ENCODE measurements at places on chromosomes 4 and X.

DNA sequence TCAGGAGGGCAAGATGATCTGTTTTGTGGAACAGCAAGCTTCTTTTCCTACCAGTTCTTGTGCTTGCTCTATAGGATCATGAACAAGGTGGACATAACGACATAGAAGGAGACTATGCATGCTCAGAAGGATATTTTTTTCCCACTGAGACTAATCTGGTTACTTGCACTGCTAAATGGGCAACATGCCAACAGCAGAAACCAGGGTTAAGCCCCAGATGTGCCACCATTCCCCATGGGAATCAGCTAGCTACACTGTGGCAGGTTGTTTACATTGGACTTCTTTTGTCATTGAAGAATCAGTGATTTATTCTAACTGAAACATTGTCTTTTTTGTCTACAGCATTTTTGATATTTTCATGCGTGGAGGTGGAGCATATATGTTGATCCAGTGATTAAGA, 165.6 kb downstream of the C4orf33 start:
- DNase-seq, result no peak

GRCh38 chrX:41333744-41334362, at the start of gene DDX3X:
TSS of gene DDX3X (plus strand) at chrX:41334162. CDS start at chrX:41334253, 91 bp downstream.
- peak; percentile 67 for DNase-seq

GRCh38 chr4:40559585-40560465, 69.8 kb downstream of the RBM47 start:
- no peak for DNase-seq

DNA sequence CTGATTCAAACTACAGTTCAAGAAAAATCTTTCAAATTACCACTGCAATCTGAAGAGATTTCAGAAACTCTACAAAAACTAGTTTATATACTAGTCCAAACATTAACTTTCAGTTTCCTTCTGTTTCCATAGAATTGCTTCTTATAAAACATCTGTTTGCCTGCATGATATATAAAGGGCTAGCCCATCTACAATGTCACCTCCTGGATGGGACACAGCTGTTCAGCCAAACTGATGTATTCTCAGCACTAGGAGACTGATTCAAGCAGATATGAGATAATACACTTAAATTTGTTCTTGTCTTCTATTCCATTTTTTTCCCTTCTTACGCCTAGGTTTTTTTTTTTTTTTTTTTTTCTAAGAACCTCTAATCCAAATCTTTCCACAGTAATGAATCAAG, 1569.7 kb upstream of the IGFBP7 start:
- no peak for DNase-seq

- DNase-seq, result no peak
Measured at GRCh38 chr4:94680176-94680862, 77.4 kb upstream of the BMPR1B start.

GRCh38 chrX:118370921-118371624, 25.2 kb downstream of the WDR44 start:
- no peak for DNase-seq

DNA sequence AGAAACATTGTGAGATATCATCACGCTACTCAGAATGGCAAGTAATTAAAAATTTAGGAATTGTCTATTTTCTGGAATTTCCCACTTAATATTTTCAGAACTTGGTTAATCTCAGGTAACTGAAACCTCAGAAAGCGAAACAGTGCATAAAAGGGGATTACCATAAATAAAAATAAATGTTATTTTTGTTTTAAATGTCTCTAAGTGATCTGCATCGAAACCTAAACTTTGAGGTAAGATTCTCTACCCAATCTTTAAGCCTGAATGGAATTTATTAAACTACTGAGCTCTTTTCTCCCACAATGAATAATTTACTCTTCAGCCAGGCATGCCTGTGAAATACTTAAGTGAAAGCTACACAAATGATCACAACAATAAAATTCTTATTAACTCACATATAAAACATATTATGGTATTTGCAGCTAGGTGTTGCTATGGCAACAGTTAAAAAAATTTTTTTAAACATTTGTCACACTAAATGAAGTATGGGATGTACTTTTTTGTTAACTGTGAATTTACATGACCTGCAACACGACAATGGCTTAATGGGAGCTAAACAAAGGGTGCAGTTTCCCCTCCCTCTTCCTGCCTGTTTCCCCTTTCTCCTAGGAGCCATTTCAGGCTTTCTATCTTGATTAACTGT, 220.2 kb upstream of the PRPS2 start:
- DNase-seq, result no peak

- DNase-seq, result no peak
Measured at GRCh38 chr4:99629962-99630554, 27.6 kb downstream of the C4orf54 start.

DNA sequence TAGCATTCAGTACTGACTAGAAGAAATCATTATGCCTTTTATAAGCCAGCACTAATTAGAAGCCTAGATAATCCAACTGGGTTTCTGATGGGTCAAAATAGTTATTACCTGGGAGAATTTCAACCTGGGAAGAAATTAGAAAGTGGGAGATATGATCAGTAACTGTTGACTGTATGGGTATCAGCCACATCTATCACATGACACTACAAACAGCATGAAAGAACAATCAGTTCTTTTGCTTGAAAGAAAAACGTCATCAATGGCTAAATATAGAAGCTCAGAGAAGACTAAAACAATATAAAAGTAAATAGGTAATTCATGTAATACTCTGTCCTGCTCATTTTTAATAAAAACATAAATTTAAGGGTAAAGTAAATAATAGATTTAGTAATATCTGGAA, 145.1 kb downstream of the CAMK2D start:
- DNase-seq, result no peak

DNA sequence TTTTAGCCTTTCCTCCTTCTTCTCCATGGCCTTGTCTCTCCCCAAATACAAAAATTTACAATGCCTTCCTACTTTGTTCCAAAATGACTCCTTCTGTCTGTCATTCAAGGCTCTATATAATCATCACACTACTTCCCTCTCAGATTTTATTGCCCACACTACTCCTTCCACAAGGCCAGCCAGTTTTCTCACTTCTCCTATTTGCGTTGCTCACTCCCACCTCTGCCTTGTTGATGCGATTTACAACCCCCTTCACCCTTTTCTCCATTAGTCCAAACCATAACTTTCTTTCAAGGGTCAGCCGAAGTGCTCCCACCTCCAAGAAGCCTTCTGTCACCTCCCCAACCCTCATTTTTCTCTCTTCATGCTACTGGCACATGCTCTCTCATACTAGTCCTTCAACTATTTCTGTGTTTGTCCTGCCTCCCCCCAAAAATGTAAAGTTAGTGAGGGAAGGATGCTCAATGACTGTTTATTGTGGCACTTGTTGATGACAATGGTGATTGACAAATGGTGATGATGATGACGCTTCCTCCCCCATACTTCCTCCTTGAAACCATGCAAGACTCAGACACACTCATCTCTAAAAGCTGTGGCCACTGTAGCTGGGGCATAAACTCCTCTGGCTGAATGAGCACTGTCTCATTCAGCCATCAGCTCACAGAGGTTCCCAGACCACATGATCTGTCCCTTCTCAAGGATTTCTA, 2.7 kb upstream of the XKRX start:
- DNase-seq, result no peak

DNA sequence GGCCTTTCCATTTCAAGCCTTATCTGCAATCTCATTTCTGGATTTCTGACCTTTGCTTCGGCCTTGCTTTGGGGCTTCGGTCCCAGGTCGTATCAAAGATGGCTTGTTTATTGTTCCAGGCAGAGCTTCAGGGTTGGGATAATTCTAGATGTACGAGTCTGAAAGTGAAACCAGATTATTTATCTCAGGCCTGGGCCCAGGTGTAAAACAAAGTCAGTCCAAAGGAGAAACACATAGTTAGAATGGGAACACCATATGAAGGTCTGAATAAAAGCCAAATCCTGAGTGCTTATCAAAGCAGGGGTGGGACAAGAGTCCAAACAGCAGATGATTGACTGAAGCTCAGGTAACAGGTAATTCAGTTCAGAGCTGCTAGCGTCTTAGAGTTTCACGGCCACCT, 17.1 kb downstream of the PRIMPOL start:
- no peak for DNase-seq

DNA sequence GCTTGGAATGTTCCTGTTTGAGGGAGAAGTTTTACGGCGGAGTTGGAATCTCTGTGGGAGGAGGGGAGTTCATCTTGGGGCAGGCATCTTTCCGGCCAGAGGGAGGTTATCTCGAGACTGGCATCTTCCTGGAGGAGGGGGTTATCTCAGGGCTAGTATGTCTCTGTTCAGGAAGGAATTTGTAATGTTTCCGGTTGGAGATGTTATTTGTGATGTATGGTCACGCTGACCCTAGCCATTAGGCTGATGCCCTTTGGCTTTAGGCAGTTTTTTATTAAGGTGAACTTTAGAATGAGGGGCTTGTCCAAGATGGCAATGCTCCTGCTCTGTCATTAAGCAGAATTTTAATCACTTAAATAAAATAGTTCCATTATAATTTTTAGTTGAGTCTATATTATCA, 449.7 kb downstream of the PCDH10 start:
- no peak for DNase-seq

DNA sequence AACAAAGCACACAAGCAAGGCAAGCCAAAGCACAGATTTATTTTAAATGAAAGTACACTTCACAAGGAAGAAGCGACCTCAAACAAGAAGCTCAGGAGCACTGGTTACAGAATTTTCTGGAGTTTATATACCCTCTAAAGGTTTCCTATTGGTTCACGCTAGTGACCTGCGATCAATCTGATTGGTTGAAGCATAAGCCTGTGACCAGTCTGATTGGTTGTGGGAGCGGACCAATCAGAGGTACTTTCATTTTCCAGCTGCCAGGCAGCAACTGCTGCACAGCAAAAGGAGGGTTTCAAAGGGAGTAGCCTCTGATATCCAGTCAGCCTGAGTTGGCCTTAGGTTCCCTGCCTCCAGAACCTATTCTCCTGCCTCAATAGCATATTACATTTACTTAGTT, 4.6 kb upstream of the AREG start:
- DNase-seq, result no peak

GRCh38 chr4:153222707-153223426, 18.6 kb downstream of the TRIM2 start:
- DNase-seq, result peak; percentile 29

DNA sequence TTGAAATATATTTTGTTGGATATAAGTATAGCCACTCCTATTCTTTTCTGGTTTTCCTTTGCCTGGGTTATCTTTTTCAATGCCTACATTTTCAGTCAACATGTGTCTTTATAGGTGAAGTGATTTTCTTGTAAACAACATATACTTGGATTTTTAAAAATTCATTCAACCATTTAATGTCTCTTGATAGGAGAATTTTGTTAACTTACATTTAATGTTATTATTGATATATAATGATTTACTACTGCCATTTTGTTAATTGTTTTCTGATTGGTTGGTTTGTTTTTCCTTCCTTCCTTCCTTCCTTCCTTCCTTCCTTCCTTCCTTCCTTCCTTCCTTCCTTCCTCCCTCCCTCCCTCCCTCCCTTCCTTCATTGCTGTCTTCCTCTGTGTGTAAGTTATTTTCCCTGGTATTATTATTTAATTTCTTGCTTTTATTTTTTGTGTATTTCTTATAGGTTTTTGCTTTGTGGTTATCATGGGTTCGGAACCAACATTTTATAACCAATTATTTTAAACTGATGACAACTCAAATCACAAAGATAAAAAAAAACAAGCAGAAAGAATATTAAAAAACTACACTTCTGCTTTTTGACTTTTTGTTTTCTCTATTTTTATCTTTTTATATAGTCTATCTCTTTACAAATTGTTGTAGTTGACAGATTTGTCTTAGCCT, 330.1 kb upstream of the GRID2 start:
- DNase-seq, result no peak

DNA sequence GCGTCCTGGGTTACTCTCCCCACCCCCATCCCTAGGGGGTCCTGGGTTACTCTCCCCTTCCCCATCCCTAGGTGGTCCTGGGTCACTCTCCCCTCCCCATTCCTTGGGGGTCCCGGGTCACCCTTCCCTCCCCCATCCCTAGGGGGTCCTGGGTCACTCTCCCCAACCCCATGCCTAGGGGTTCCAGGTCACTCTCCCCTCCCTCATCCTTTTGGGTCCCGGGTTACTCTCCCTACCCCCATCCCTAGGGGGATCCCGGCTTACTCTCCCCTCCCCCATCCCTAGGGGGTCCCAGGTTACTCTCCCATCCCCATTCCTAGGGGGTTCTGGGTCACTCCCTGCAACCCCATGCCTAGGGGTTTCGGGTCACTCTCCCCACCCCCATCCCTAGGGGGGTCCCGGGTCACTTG, 1.5 kb downstream of the ASMTL start:
- DNase-seq, result peak; percentile 9

DNA sequence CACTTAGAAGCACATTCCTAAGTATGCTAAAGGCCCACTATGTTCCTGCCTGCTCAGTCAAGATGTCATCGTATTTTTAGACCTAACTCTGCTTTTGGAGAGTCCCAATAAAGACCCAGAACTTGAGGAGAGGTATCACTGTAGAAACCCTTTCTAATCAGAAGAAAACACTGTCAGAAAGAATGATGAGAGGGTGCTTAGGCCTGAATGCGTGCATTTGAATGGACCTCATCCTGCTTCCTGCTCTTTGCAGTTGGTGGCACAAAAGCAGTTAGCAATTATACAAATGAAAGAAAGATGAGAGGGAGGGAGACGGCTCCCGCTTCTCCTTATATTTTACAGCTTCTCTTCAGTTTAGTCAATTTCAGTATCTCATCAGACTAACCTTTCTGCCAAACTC, 987.2 kb downstream of the CCSER1 start:
- DNase-seq, result no peak

DNA sequence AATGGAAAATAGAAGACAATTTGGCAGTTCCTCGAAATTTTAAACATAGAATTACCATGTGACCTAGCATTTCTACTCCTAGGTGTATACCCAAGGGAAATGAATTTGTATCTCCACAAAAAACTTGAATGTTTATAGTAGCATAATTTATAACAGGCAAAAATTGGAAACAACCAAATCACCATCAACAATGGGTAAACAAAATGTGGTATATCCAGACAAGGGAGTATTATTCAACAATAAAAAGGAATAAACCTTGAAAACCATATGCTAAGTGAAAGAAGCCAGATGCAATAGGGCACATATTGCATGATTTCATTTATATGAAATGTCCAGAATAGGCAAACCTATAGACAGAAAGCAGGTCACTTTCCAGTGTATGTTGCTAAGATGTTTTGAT, 83.8 kb downstream of the SNX25 start:
- no peak for DNase-seq

GRCh38 chr4:175277816-175278215, 359.7 kb downstream of the ADAM29 start:
- no peak for DNase-seq

DNA sequence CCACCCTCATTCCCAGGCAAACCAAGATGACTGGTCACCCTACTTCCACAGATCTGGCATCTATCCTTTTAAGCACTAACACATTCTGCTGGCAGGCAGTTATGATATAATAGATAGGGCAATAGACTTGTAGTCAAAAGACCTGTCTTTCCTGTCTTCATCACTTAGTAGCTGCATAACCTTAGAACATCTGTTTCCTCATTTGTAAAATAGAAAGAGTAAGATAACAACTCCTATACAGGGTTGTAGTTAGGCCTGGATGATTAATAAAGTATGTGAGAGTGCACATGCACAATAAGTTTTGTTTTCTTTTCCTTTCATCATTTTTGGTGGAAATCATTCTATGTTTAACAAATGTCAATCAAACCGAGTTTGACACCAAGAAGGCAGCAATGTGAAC, 72.1 kb downstream of the GPR82 start:
- no peak for DNase-seq

GRCh38 chr4:124904723-124905388, 192.3 kb upstream of the ANKRD50 start:
- no peak for DNase-seq

All from T-helper 1 cell (primary cell).